ENCODE measurements at places on chromosomes 6 and 20.

GRCh38 chr20:62805711-62806382 lies 1.2 kb downstream of the OGFR start:
- peak; percentile 84 for DNase-seq
- H3K36me3 ChIP-seq, result no peaks in the 10 kb centered on the region
- H3K4me3 ChIP-seq, result peak overlapping the region; percentile 83
- peaks cover 13% of the 10 kb centered on the region for H3K4me1 ChIP-seq
- H3K27ac ChIP-seq, result no peak overlapping the region

DNA sequence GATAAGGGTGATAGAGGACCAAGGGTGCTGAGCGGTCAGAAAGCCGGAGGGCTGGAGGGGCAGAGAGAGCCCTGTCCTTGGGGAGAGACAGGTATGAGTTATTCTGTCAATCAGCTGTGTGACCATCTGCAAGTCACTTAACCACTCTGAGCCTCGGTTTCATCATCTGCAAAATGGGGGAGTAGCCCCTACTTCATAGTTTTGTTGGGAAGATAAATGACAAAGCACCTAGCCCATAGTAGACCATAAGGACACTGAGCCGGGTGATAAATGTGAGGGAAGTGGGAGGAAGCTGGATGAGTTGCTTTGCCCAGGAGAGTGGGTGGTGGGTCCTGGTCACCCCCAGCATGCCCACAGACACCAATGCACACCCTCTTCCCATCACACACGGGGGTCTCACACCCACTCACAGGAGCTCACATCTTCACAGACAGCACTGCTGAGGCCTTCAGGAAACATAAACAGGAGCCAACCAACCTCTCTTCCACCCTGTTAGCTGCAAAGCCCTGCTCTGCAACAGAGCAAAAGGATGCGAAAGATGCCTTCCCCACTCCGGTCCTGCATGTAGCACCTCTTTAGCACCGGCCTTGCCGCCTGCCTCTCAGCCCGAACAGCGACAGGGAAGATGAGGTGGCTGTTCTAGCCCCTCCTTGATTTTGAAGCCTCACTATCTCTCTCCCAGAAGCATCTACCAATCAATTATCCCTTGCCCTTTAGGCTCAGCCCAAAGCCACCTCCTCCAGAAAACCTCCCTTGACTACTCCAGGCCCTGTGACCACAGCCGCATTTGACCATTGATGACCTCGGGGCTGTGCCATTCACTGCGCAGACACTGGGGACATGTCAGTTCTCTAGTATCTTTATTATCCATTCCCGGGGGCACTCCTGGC lies 18.9 kb downstream of the SPDEF start:
- no peaks in the 10 kb centered on the region for H3K27me3 ChIP-seq
- no peak overlapping the region for H3K27ac ChIP-seq
- no peaks in the 10 kb centered on the region for H3K4me1 ChIP-seq
- no peaks in the 10 kb centered on the region for H3K36me3 ChIP-seq

DNA sequence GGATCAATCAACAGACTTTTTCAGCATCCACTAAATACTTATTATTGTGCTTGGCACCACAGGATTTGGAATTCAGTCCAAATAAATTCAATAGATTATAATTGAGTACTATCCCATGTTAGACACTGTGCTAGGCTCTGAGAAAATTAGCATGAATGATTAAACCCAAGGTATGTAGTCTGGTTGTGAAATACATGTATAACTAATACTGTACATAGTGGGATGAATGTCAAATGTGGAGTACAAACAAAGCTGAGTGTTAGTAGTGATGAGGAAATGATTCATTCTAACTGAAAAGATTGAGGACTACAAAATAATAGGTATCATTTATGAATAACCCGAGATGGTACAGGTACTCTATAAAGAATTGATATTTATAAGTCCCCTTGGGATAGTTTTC lies 111.9 kb upstream of the FLRT3 start:
- no peak for DNase-seq
- H3K4me3 ChIP-seq, result no peak overlapping the region
- H3K4me1 ChIP-seq, result no peaks in the 10 kb centered on the region
- H3K27ac ChIP-seq, result no peak overlapping the region
- no peaks in the 10 kb centered on the region for H3K27me3 ChIP-seq

GRCh38 chr6:150876598-150876997 lies 11.1 kb downstream of the MTHFD1L start:
- DNase-seq, result peak; percentile 68
- peak overlapping the region; percentile 8 for H3K4me3 ChIP-seq
- peaks cover 33% of the 10 kb centered on the region for H3K4me1 ChIP-seq
- H3K27ac ChIP-seq, result peak overlapping the region; percentile 3

DNA sequence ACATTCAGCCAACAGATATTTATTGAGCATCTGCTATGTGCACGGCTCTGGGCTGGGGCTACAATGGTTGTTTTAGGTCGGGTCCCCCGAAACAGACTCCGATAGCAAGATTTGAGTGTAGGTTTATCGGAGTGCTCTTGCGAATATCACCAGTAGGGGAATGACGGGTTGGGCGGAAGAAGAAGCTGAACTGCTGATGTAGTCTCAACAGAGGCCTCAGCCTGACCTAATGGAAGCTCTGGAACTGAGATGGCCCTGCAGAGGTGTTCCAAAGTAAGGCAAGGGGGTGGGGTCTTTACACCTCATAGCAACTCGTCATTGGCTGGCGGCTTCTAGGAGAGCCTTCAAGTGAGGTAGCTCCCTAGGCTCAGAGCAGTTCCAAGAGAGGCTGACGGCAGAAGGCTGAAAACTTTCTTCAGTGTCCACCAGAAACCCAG lies 1.1 kb downstream of the L3MBTL1 start:
- H3K4me3 ChIP-seq, result peak overlapping the region; percentile 68
- peaks cover 41% of the 10 kb centered on the region for H3K27me3 ChIP-seq
- no peaks in the 10 kb centered on the region for H3K4me1 ChIP-seq
- no peak overlapping the region for H3K27ac ChIP-seq

DNA sequence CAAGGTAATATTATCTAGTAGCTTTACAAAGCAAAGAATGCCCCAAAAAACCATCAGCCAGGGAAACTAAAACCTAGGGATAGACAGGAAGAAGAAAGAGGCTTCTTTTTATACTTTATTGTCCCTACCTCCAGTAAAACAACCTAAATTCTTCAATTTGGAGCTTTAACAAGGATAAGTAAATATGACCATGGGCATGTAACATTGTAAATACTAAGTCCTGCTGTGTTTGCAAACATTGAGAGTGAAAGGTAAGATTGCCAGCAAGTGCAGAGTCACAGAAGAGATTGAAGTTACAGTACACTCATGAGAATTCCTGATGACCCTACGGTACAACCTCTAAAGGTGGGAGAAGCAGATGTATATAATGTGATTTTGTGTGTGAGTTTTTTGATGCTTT lies 117.2 kb downstream of the FOXO3 start:
- DNase-seq, result no peak
- no peaks in the 10 kb centered on the region for H3K4me1 ChIP-seq
- no peaks in the 10 kb centered on the region for H3K36me3 ChIP-seq
- no peak overlapping the region for H3K4me3 ChIP-seq

DNA sequence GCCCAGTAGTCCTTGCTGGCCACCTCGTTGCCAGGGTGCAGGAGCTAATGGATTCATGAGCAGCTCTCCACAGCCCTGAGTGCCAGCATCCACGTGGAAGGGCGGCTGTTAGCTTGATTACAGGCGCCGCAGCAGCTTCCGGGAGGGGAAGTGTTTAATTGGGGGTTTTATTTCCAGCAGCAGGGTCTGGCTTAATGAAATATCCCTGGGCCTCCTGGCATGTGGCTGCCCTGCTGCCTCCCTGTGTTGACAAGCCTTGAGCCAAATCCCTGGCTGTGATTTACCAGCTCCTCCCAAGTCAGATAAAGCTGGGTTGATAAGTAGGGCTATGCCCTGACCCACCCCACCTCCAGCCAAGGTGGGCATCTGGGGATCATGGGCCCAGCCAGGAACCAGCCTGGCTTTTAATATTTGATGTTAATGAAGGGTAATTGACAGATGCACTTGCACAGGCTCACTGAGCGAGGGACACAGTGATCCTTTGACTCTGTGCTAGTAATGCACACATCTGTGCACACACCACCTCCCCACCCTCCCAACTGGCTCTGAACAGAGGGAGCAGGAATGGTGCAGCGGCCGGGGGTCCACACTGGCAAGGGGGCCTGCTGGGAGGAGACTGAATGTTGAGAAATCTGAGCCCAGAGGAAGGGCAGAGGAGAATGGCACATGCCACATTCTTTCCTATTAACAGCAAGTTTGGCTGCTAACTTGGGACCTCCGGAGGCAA lies 13.6 kb downstream of the GLP1R start:
- peak; percentile 13 for DNase-seq
- H3K4me3 ChIP-seq, result no peak overlapping the region
- no peaks in the 10 kb centered on the region for H3K27me3 ChIP-seq
- no peaks in the 10 kb centered on the region for H3K4me1 ChIP-seq
- no peaks in the 10 kb centered on the region for H3K36me3 ChIP-seq
- H3K27ac ChIP-seq, result no peak overlapping the region

- peaks cover 16% of the 10 kb centered on the region for H3K4me1 ChIP-seq
- H3K27ac ChIP-seq, result no peak overlapping the region
- no peaks in the 10 kb centered on the region for H3K27me3 ChIP-seq
- DNase-seq, result peak; percentile 20
- H3K4me3 ChIP-seq, result no peak overlapping the region
These were observed 51.8 kb downstream of the SLC35B3 start for GRCh38 chr6:8383584-8383983.

DNA sequence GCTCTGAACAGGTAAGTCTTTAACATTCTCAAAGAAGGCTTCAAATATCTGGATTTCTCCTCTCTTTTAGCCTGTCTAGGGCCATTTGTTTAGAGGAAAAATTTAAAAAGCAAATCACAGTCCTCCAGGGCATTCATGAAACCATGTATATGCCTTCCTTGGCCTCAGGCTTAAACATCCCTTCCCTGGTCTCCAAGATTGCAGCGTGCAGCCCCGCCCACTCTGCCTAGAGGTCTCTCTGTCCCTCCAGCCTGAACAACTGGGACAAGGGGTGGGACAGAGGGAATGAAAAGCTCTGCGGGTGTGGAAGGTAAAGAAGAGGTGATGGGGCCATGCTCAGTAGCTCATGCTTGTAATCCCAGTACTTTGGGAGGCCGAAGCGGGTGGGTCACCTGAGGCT lies 9.8 kb upstream of the CBFA2T2 start:
- H3K4me3 ChIP-seq, result no peak overlapping the region
- no peaks in the 10 kb centered on the region for H3K36me3 ChIP-seq
- H3K27me3 ChIP-seq, result no peaks in the 10 kb centered on the region
- DNase-seq, result peak; percentile 28
- H3K27ac ChIP-seq, result no peak overlapping the region

DNA sequence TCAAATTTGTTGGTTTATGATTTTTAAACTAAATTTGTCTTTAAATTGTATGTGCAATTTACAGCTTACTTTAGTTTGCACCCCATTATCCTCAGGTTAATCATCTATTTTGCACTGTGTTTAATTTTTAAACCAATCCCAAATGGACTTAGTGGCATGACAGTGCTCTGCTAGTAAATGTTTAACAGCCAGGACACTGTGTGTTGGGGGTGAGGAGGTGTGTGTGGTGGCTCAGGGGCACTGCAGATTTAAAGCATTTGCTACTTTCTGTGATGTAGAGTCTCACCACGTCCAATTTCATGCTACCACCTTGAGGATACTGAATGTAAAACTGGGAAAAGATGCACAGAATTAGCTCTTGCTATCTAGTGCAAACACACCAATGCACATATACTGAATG lies 225.7 kb downstream of the HAO1 start:
- no peaks in the 10 kb centered on the region for H3K27me3 ChIP-seq
- H3K4me1 ChIP-seq, result no peaks in the 10 kb centered on the region
- no peak for DNase-seq
- no peak overlapping the region for H3K27ac ChIP-seq
- no peak overlapping the region for H3K4me3 ChIP-seq

DNA sequence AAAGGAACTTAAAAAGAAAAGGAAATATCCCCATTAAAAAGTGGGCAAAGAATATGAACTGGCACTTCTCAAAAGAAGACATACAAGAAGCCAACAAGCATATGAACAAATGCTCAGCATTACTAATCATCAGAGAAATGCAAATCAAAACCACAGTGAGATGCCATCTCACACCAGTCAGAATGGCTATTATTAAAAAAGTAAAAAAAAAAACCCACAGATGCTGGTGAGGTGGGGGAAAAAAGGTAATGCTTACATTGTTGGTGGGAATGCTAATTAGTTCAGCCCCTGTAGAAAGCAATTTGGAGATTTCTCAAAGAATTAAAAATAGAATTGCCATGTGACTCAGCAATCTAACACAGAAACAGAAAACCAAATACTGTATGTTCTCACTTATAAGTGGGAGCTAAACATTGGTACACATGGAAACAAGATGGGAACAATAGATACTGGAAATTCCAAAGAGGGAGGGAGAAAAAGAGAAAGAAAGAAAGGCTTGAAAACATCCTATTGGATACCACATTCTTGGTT lies 437.1 kb downstream of the GRIK2 start:
- no peak for DNase-seq
- no peaks in the 10 kb centered on the region for H3K4me1 ChIP-seq
- H3K4me3 ChIP-seq, result no peak overlapping the region
- no peaks in the 10 kb centered on the region for H3K36me3 ChIP-seq
